ENCODE measurements at places on chromosomes 5 and 9.

- DNase-seq = peak; percentile 58
These were observed 137.1 kb downstream of the FGF1 start for GRCh38 chr5:142548739-142549275.

DNA sequence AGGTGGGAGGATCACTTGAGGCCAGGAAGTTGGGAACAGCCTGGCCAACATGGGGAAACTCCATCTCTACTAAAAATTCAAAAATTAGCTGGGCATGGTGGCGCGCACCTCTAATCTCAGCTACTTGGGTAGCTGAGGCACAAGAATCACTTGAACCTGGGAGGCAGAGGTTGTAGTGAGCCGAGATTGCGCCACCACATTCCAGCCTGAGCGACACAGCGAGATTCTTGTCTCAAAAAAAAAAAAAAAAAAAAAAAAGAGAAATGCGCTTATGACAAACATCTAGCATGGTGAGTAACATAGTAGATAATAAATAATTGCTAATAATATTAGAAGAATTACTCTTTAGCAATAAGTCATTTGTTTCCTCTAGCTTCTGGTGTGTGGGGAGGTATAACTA lies 25.9 kb downstream of the RUSC2 start:
- DNase-seq = no peak

GRCh38 chr5:34014626-34015025 lies 6.8 kb upstream of the AMACR start:
- no peak for DNase-seq

- DNase-seq = no peak
These were observed 75.0 kb downstream of the HMHB1 start for GRCh38 chr5:143886651-143887638.

GRCh38 chr9:76560481-76560922 lies 101.5 kb downstream of the GCNT1 start:
- DNase-seq = no peak

GRCh38 chr5:9533562-9534364 lies 12.1 kb downstream of the SEMA5A start:
- no peak for DNase-seq

DNA sequence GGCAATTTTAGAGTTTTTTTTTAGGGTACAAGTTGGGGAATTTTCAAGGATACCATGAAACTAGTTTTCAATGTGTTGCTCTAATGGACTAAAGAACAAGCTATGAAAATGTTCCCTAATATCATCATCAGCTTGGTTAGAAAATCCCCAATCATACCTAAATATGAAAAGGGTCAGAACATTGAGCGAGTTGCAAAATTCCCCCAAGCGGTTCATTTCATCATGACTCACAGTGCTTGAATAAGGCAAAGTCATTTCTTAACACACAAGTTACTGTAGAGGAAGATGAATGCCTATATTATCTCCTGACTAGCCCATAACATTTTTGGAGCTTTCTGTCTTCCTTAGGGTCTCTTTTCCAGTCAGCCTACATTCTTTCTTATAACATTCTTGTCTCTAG lies 62.7 kb downstream of the ST8SIA4 start:
- DNase-seq = peak; percentile 80

GRCh38 chr9:129162497-129163197 lies 15.4 kb downstream of the IER5L start:
- DNase-seq = no peak

GRCh38 chr5:39473156-39473775 lies 48.5 kb upstream of the DAB2 start:
- DNase-seq = no peak

DNA sequence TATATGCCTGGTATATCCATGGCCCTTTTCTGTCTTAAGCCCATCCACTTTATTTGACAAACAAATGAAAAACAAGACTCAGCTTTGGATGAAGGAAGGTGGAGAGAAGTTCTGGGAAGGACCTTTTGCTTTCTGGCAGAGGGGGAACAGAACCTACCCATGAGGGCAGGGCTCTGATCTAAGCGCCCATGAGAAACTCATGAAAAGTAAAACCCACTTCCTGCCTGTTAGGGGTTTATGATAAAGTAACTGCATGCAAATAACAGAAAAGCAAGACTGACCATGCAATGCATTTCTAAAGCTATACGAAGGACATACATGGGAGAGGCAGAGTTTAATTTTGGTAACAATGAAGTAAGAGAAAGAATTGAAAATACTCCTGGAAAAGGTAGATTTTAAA lies 181.9 kb upstream of the ADRA1B start:
- DNase-seq = no peak

DNA sequence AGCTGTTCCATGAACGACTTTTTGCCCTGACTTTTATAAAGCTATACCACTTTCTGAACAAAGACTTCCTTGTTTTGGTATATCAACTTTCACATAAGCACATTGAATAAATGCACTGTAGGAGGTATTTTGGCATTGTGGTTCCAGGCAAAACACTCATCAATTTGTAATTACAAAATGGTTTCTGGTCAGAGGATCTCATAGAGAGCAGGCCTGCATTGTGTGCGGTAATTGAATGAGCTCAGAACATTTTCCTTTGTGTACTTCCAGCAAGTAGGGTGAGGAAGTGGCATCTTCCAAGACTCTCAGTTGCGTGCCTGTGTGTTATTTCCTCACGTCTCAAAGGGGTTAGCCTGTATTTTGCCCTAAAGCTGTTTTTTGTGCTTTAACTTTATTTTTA lies 89.2 kb downstream of the PDE6A start:
- no peak for DNase-seq

GRCh38 chr9:125754096-125754495 lies 6.9 kb downstream of the PBX3 start:
- DNase-seq = no peak

Measured in inflammatory macrophage (primary cell).